Stimulated activated CD8-positive, alpha-beta memory T cell treated with anti-CD3 and anti-CD28 coated beads, Interleukin-4, amount 100 ng/mL, for 4 hours (primary cell): ENCODE measurements at places on chromosomes 5 and 9.

DNA sequence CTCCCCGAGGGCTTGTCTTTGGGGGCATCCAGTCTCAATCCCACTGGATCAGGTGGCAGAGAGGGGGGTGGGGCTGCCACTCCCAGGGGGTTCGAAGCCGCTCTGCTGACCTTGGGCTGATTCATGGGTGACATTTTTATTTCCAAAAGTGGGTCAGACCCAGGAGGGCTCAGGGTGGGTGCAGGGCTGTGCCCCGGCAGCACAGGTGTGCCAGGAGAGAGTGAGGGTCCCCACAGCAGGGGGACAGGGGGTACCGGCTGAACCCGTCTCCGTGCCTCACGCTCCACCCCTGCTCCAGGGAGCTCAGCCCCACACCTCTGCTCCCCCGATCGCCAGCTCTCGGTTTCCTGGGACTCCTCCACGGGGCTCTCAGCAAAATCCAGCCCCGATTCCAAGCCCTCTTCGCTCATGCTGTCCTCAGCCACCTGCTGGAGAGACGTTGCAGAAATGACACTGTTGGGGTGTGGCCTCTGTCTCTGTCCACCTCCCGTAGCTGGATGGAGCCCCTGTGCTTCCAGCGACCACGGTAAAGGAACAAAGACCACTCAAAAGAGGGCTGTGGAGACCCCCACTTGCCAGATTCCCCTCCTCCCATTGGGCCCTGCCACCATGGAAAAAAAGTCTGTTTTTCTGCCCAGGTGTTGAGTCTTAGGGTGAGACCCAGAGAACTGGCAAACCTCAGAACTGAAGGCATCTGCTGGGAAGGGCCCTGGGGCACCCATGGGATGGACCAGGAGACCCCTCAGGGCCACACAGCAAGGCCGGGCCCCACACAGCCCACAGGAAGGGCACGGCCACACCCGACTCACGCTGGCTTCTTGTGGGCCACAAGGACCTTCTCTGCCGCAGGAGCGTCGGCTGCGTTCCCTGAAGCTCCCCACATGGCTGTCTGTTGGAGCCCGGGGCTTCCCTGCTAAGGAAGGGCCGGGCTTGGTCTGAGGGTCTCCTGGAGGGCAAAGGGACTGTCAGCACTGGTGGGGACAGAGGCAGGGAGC lies 10.6 kb upstream of the QSOX2 start:
- no peak for DNase-seq

DNA sequence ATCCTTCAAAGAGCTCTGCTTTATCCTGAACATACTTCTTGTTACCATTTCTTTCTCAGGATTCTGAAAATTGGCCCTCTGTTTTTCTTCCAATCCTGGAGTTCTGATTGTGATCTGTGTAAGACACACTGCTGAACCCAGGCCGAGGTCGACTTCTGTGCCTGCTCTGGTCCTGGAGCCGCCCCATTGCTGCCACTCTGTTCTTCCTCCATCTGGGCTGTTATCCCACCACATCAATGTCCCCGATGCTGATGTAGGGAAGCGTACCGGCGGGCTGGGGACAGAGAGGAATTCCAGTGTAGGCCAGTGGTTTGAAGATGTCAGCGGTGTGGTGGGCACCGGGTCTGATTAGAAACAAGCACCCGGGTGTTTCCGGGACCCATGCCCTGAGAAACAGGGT lies 102.5 kb downstream of the LIFR start:
- DNase-seq, result no peak

DNA sequence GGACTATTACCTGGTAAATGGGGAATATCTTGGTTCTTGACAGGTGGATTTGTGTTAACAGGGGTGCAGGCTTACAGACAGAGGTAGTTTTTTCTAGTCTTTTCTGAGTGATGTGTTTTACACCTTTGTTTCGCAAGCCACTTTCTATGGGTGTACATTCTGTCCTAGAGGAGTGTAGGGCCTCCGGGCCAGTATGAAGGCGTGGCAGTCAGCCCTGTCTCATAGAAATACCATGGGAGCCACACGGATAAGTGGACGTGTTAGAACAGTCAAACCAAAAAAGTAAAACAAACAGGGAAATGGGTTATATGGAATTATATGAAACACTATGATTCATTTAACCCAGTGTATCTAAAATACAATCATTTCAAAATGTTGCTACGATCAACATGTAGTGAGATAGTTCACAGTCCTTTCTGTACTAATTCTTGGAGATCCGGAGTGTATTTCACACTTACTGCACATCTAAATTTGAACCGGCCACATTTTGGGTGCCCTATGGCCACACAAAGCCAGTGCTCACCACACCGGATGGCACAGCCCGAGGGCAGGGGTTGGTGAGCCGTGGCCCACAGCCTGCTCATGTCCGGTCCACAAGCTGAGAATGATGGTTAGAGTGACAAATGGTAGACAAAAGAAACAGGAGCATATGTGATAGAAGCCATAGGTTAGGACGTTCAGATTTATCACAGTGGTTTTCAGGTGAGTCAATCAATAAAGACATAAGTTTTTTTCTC lies 80.1 kb upstream of the IRX4 start:
- DNase-seq, result no peak

DNA sequence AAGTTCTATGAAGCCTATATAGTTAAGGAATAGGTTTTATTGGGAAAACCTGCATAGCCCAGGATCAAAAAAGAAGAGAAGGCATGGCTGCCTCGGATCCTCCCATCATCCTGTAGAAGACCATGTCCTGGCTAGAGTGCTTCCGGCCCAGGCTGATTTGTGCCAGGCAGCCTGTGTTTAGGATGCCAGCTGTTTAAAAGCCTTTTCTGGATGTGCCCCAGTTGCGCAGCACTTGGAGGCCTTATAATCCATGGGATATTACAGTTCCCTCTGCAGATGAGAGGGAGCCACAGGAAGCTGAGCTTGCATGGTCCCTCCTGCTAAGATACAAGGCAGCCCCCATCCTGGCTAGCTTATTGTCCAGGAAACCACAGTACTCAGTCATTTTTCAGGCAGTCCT lies 97.9 kb downstream of the CHSY3 start:
- no peak for DNase-seq

DNA sequence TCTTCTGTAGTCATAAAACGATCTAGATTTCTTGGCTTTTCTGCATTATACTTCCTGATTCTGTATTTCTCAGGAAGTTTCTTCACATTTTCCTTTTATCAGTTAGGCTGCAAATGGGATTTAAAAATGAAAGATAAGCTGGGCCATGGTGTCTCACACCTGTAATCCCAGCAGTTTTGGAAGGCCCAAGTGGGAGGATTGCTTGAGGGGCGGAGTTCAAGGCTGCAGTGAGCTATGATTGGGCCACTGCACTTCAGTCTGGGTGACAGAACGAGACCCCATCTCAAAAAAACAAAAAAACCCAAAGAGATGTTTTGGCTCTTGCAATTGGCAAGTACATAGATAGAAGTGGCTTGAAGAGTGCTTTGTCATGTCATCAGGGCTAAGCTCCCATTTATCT lies 26.2 kb upstream of the APC start:
- DNase-seq, result no peak

GRCh38 chr9:72597601-72598000 lies 76.2 kb downstream of the TMC1 start:
- DNase-seq, result no peak

DNA sequence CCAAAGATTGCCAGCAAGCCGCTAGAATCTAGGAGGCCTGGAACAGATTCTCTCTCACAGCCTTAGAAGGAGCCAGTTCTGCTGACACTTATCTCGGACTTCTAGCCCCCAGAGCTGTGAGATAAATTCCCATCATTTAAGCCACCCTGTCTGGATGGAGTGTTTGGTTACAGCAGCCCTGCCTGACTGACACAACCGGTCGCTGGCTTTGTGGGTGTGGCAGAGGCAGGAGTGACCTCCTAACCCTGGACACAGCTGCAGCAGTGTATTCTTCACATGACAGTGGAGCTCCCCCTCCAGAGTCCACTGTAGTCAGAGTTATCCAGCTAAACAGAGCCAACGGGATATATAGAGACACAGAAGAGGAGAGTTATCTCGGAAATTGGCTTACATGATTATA lies 21.2 kb upstream of the IL17B start:
- no peak for DNase-seq

DNA sequence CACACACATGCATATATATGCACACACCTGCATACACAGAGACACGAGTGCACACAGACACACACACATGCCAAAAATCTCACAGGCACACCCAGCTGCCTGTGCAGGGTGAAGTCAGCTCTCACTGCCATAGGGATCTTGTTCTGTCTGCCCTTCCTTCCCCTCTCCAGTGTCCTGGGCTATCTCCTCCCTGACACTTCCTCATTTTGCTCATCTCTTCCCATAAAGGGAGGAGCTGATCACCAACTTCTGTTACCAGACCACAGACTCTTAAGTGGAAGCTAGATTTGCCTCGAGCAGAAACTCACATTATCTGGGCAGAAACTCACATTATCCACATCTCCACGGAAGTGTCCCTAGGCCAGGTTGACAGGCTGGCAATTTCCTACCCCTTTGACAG lies 28.7 kb downstream of the LCP2 start:
- DNase-seq, result no peak
